ENCODE measurements at places on chromosomes 6 and 20.

DNA sequence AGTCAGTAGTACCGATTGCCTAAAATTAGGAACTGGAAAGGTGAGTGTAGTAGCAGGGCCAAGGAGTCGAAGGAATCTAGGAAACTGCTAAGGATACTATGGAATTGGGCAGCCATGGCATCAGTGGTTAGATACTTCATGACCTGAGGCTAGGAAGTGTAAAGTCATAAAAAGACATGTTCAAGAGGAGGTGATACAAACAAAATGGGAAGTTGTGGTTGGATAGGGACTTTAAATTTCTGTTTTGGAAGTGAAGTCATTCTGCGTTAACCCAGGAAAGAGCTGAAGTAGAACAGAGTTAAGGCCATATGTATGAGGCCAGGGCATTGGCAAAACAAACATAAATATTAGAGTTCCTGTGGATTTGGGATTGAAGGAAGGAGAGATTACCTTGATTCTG lies 88.6 kb upstream of the TMEM181 start:
- no peak for DNase-seq

DNA sequence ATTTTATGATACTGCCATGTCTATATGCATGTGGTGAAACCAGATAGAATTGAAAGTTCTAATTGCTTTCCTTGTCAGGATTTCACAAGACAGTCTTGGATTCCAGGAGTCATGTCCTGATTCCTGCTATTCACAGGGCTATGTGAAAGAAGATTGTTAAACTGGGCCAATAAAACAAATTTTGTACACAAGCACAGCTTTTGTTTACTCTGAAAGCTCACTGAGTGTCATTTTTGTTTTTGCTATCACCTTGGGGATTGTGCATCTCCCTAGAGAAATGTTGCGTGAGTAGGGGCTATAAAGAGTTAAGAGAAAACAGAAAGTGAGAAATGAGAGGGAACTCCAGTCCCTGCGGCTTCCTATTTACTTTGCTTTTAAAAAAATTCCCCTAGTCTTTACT lies 627.5 kb downstream of the PKHD1 start:
- no peak for DNase-seq

DNA sequence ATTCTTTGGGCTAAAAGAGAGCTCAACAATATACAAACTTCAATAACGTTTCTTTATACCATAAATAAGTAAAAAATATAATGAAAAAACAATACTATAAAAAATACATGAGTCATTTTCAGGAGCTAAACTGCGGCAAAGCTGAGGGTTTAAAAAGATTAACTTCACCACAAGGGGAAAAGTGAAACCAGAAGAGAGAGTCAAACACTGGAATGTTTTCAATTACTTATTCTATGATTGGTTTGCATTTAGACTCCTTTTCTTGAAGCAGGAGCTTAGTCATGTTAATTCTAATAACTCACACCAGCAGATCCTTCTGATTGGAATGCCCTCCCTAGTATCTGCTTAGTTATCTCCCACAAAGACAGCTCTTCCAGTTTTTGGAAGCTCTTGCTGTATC lies 627.3 kb downstream of the UTRN start:
- peak; percentile 57 for DNase-seq

DNA sequence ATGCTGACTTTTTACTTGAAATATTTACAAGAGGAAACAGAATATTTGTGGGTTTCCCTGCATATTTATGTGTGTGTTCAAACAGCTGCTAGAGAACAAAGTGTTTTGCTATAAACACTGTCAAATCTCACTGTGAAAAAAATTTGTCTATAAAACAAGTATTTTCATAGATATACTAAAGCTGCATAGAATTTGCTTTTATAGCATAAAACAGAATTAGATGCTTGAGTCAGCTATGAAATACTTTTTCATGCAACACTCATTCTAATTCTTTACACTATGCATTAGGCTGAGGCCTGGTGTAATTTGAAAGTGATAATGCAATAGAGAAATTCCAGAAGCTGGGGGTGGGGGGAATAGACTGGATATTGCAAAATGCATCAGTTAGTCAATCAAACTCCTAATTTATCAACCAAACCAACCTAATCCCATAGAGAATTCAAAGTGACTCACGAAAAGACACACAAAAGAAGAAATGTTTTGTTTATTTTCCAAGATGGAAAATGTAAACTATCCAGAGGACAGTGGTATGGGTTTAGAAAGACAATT lies 148.2 kb downstream of the LAMA2 start:
- peak; percentile 20 for DNase-seq

GRCh38 chr20:4449957-4450715 lies 271.6 kb upstream of the PRND start:
- DNase-seq, result no peak

GRCh38 chr20:25489221-25489871 lies 81.9 kb downstream of the GINS1 start:
- no peak for DNase-seq

GRCh38 chr6:85240787-85241385 lies 209.0 kb upstream of the NT5E start:
- DNase-seq, result no peak

DNA sequence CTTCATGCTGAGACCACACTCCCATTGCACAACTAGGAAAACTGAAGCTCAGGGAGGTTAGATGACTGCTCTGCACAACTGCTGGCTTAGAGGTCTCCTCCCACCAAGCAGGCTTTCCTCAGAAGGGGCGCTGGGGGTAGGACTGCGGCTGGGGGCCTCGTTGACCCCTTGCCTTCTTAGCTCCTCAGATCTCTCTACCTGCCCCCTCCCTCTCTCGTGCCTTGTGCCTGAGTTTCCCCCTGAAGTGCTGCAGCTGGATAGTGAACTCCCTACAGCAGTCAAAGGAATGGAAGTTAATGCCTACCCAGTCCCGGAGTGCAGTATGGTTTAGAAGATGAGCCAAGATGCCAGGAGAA lies 149.8 kb downstream of the GRM4 start:
- DNase-seq, result no peak

- DNase-seq, result no peak
Observed at GRCh38 chr6:39430871-39431523, 108.5 kb upstream of the KCNK16 start.

DNA sequence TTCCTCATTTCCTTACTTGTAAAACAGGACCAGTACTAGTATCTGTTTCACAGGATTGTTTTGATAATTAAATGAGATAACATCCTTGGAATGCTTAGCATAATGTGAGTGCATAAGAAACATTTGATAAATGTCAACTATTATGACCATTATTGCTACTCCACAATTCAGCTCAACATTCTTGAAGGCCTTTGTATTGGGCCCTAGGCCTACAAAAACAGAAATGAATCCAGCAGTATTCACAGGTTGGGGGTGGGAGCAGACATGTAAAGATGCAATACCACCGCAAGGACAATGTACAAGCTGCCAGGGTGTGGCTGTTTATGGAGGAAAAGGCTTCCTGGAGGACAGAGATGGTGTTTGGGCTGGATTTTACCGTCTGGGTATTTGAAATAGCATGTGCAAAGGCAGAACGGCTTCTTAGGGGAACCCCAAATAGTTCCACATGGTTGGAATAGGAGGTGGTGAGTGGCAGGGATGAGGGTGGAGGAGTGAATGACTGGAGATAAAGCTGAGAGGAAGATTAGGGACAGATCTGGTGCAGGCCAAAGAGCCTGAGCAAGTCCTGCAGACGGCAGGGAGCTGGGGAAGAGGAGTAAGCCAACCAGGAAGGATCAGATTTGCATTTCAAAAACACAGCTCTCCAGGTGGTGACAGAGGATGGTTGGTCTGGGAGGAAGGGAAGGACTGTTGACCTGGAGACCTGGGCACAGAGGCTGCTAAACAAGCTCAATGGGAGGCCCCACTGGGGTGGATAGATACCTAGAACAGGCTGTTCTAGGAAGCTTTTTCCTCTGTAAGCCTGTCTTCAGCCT lies 57.0 kb upstream of the EPB41L1 start:
- no peak for DNase-seq

- DNase-seq, result peak; percentile 12
Observed at GRCh38 chr6:70884074-70884983, 72.5 kb downstream of the B3GAT2 start.

- no peak for DNase-seq
Observed at GRCh38 chr6:71383476-71383875, 94.9 kb downstream of the OGFRL1 start.

DNA sequence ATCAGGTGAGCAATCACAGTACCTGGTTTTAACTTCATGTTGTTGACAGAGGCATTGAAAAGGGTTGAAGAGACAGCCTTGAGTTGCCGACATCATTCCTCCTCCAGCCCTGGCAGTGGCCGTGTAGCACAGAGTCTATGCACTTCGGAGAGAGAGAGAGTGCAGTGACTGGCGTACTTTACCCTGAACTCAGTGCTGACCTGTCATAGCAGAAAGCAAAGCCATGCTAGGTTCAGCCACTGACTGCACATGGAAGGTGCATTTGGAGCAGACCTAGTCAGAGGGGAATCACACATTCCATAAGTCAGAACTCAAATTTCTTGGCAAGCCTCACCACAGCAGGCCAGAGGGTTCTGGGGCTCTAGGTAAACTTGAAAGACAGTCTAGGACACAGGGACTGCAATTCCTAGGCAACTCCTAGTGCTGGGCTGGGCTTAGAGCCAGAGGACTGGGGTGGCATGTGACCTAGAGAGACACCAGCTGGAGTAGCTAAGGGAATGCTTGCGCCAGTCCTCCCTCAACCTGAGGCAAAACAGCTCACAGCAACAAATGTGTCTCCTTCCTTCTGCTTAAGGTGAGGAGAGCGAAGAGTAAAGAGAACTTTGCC lies 69.1 kb downstream of the ELOVL4 start:
- DNase-seq, result no peak

- no peak for DNase-seq
Observed at GRCh38 chr6:154113392-154113791, 74.4 kb downstream of the OPRM1 start.

DNA sequence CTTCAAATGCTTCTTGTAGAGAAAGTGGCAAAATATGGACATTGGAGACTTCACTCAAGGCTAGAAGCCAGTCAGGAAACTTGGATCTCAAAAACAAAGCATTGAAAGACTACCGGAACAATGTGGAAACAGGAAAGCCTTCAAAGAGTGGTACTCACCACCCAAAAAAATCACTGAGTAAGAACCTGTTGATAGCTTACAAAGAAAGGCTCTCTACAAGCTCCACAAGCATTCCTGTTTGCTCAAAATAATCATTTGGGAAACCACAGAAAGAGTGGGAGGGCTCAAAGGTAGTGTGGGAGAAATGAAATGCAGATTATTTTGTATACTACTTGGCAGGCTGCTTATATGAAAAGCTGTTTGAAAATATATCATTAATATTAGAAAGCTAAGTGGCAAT lies 9.5 kb upstream of the DST start:
- no peak for DNase-seq

DNA sequence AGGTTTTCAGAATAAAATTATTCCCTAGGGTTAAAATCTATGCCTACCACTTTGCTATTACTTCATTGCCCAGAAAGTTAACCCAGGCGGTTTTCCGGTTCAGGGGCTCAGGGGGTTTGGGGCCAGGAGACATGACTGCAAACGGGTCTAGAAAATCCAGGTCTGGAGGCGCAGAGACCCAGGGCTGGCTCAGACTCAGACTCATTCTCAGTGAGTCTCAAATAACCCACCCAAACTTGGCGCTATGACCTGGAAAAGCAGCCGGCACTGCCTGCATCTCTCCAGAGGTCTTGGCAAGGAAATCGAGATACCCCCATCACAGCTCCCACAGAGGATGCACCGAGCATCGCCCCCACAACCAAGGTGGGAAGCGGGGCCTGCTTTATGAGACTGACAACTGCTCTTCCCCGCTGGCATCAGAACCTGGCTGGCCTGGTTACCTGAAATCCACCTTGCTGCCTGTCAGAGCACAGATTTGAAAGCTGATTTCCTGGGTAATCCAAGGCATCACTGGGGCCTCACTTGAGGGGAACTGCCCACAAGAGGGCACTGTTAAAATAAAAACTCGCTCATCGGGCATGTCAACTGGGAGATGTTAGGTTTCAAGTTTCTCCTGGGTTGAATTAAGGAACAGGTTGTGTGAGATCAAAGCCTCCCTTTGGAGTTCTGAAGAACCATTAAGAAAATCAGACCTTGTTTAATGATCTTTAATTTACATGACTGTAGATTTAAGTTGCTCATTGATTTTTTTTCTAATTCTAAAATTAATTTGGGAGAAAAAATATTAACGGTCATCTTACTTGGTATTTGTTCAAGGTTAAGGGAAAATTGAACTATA lies 55.1 kb downstream of the KIF16B start:
- peak; percentile 27 for DNase-seq

DNA sequence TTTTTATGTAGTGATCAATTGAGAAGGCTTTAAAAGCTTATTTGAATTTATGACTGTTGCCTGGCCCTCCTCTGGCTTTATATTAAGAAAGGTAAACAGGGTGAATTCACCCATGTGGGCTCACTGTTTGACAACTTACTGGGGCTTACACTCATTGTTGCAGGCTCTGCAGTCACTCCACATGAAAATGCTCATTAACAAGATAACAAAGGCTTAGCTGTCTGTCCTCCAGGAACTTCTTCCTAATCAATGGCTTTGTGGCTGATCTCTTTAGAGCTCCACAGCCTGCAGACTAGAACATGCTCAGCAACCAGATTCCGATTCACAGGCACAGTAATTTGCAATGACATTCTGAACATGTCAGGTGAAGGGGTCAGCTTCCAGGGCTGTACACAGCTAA lies 323.2 kb upstream of the MAN1A1 start:
- no peak for DNase-seq

DNA sequence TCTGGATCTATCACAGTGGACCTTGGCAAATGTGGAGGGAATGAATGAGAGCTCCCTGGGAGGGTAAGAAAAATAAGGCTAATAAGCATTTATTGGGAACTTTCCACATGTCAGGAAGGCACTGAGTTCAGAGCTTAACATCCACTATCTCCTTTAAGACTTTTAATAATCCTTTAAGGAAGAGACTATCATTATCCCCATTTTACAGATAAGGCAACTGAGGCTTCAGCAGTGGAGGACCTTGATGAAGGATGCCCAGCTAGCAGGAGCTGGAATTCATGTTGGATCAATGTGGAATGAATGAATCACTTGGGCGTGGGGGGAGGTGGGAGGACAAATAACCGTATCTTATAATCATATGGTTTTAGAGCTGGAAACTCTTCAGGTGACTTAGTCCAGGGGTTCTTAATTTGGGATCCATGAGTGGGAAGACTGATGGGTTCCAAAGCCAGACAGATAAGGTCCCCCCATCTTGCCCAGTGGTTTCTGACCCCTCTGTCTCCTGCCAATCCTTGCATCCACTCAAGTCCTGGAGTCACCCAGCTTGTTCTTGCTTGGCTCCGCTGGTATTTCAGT lies 54.9 kb downstream of the CD40 start:
- DNase-seq, result no peak

- no peak for DNase-seq
Observed at GRCh38 chr20:58699623-58700107, 7.1 kb downstream of the NPEPL1 start.
